ENCODE measurements at places on chromosomes 1 and 21. TPM values are rescaled to one million over a fixed set of nuclear protein-coding genes. Genes with fewer than 3 reads are reported as not detected.
A peak's percentile ranks its signal among the peaks of the same experiment; 100 is the strongest.

- no peaks in the 10 kb centered on the region for H3K36me3 ChIP-seq
- no peaks in the 10 kb centered on the region for H3K4me1 ChIP-seq
- H3K27ac ChIP-seq, result no peak overlapping the region
- no peak for DNase-seq
Observed at GRCh38 chr1:41536361-41536802, 51.9 kb upstream of the EDN2 start.

GRCh38 chr1:63648689-63649088, 55.5 kb downstream of the PGM1 start:
- peaks cover 22% of the 10 kb centered on the region for H3K36me3 ChIP-seq
- DNase-seq, result no peak
- no peaks in the 10 kb centered on the region for H3K4me1 ChIP-seq

- DNase-seq, result no peak
- H3K4me3 ChIP-seq, result no peak overlapping the region
- H3K27me3 ChIP-seq, result peaks cover 10% of the 10 kb centered on the region
- no peaks in the 10 kb centered on the region for H3K36me3 ChIP-seq
Observed at GRCh38 chr1:47765236-47765635, 231.9 kb downstream of the TRABD2B start.

DNA sequence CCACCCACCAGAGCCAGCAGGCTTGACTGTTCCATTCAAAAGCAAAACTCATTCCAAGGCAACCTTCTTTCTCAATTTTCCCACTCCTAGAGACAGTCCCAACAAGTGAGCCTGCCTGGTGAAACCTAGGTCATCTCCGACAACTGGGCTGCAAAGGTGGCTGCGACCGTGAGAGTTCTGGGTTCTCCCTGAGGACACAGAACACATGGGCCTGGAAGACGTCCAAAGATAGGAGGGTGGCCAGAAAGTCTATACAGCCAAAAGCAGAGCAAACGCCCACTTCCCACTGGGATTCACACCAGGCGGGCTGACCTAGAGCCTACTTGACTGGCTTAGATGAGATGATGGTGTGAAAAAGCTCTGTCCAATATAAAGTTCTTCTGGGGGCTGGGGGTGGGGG, 90.2 kb upstream of the GRIK3 start:
- H3K36me3 ChIP-seq, result no peaks in the 10 kb centered on the region
- DNase-seq, result no peak
- no peaks in the 10 kb centered on the region for H3K4me1 ChIP-seq
- H3K27me3 ChIP-seq, result peaks cover 33% of the 10 kb centered on the region
- no peak overlapping the region for H3K4me3 ChIP-seq

- no peaks in the 10 kb centered on the region for H3K36me3 ChIP-seq
- H3K4me3 ChIP-seq, result no peak overlapping the region
- H3K4me1 ChIP-seq, result no peaks in the 10 kb centered on the region
- DNase-seq, result no peak
- no peaks in the 10 kb centered on the region for H3K27me3 ChIP-seq
- H3K27ac ChIP-seq, result no peak overlapping the region
Observed at GRCh38 chr1:15299179-15299578, 52.2 kb downstream of the FHAD1 start.

DNA sequence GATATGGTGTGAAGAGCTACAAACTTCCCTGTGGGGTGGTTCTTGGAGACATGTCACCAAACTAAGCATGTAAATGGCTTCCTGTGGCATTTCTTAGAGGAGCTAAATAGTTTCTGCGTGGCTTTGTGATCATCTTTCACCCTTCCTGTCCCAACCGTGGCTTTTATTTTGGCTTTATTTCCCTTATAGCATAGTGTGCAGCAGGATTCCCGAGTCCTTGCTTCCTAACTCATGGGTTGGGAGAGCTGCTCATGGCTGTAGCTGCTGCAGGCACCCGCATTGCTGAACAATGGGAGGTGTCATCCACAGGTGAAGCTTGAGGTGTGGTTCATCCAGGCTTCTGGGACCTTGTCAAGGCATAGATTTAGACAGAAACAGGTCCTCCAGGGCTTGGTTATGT, 192.0 kb downstream of the SDCCAG8 start:
- no peaks in the 10 kb centered on the region for H3K27me3 ChIP-seq
- H3K36me3 ChIP-seq, result no peaks in the 10 kb centered on the region
- H3K4me3 ChIP-seq, result no peak overlapping the region
- H3K27ac ChIP-seq, result no peak overlapping the region
- DNase-seq, result no peak
- H3K4me1 ChIP-seq, result no peaks in the 10 kb centered on the region

- H3K4me3 ChIP-seq, result no peak overlapping the region
- no peaks in the 10 kb centered on the region for H3K36me3 ChIP-seq
- no peak overlapping the region for H3K27ac ChIP-seq
- no peaks in the 10 kb centered on the region for H3K4me1 ChIP-seq
- peaks cover 25% of the 10 kb centered on the region for H3K27me3 ChIP-seq
Observed at GRCh38 chr1:36782785-36783184, 251.5 kb downstream of the GRIK3 start.

DNA sequence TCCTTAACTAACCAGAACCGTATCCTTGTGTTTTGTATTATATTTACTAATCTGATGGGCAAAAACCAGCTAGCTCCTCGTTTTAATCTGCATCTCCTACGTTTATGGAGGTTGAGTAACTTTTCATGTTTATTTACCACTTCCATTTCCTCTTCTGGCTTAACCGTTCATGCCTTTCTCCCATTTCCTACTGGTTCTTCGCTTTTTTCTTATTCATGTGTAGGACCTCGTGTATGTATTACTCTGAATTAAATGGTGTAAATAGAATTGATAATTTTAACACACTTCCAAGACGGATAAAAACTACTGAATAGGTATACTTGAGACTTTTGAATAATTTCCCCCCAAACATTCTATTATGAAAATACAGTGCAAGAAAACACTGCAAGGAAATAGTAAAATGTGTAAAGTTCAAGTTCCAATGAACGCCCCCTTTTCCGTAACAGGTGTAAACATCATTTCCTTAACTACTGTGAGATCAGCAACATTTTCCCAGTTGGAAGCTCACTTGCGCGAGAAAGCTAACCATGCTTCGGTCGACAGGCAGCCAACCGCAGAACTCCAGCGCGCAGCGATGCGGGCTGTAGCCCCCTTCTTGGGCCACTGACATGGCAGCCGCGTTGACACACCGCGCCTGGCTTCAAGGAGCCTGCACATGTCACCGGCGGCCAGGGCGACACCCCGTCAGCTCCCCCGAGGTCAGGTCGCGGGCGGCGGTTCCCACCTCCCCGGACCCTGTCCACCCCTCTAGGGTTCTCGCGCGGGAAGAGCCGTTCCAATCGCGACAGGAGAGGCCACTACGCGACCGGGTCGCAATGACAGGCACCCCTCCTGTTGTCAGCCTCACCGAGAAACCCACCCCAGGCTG, 816 bp downstream of the EDEM3 start:
- no peaks in the 10 kb centered on the region for H3K27me3 ChIP-seq
- peak overlapping the region; percentile 98 for H3K4me3 ChIP-seq
- peaks cover 25% of the 10 kb centered on the region for H3K4me1 ChIP-seq
- peak; percentile 42 for DNase-seq
- H3K36me3 ChIP-seq, result no peaks in the 10 kb centered on the region

GRCh38 chr1:41766546-41766945, 152.2 kb downstream of the HIVEP3 start:
- no peaks in the 10 kb centered on the region for H3K27me3 ChIP-seq
- no peak for DNase-seq
- H3K27ac ChIP-seq, result no peak overlapping the region
- no peak overlapping the region for H3K4me3 ChIP-seq
- H3K36me3 ChIP-seq, result no peaks in the 10 kb centered on the region

GRCh38 chr1:71785000-71785399, 497.3 kb downstream of the NEGR1 start:
- H3K4me1 ChIP-seq, result no peaks in the 10 kb centered on the region
- no peaks in the 10 kb centered on the region for H3K27me3 ChIP-seq
- no peak for DNase-seq

- H3K4me3 ChIP-seq, result no peak overlapping the region
- H3K27ac ChIP-seq, result no peak overlapping the region
Observed at GRCh38 chr1:166699613-166700012, 139.7 kb upstream of the POGK start.

GRCh38 chr1:214913966-214914365, 168.6 kb upstream of the KCNK2 start:
- DNase-seq, result no peak
- no peaks in the 10 kb centered on the region for H3K4me1 ChIP-seq
- no peaks in the 10 kb centered on the region for H3K36me3 ChIP-seq
- H3K4me3 ChIP-seq, result no peak overlapping the region
- H3K27me3 ChIP-seq, result no peaks in the 10 kb centered on the region
- no peak overlapping the region for H3K27ac ChIP-seq

GRCh38 chr21:38768471-38769063, 37.2 kb upstream of the ETS2 start:
- no peaks in the 10 kb centered on the region for H3K36me3 ChIP-seq
- DNase-seq, result no peak
- H3K4me3 ChIP-seq, result no peak overlapping the region
- no peaks in the 10 kb centered on the region for H3K27me3 ChIP-seq
- H3K27ac ChIP-seq, result no peak overlapping the region
- H3K4me1 ChIP-seq, result peaks cover 10% of the 10 kb centered on the region

- no peak for DNase-seq
- no peak overlapping the region for H3K4me3 ChIP-seq
- no peaks in the 10 kb centered on the region for H3K27me3 ChIP-seq
- H3K4me1 ChIP-seq, result no peaks in the 10 kb centered on the region
- H3K36me3 ChIP-seq, result no peaks in the 10 kb centered on the region
Observed at GRCh38 chr1:106344494-106344893, 712.0 kb upstream of the PRMT6 start.

DNA sequence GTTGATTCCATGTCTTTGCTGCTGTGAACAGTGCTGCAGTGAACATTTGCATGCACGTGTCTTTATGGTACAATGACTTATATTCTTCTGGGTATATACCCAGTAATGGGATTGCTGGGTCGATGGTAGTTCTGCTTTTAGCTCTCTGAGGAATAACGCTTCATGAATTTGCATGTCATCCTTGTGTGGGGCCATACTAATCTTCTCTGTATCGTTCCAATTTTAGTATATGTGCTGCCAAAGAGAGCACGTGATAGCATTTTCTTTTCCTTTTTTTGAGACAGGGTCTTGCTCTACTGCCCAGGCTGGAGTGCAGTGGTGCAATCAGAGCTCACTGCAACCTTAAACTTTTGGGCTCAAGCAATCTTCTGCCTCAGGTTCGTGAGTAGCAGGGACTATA, 24.9 kb upstream of the MAP1LC3C start:
- no peaks in the 10 kb centered on the region for H3K36me3 ChIP-seq
- no peak overlapping the region for H3K4me3 ChIP-seq
- DNase-seq, result no peak
- peaks cover 31% of the 10 kb centered on the region for H3K27me3 ChIP-seq
- H3K27ac ChIP-seq, result no peak overlapping the region
- no peaks in the 10 kb centered on the region for H3K4me1 ChIP-seq

- no peaks in the 10 kb centered on the region for H3K36me3 ChIP-seq
- H3K4me1 ChIP-seq, result peaks cover 9% of the 10 kb centered on the region
- no peak for DNase-seq
- no peaks in the 10 kb centered on the region for H3K27me3 ChIP-seq
- no peak overlapping the region for H3K27ac ChIP-seq
Observed at GRCh38 chr1:42002220-42002619, 83.5 kb upstream of the HIVEP3 start.

GRCh38 chr1:80926531-80926930, 874.2 kb upstream of the ADGRL2 start:
- H3K4me3 ChIP-seq, result no peak overlapping the region
- H3K27ac ChIP-seq, result no peak overlapping the region
- H3K27me3 ChIP-seq, result no peaks in the 10 kb centered on the region
- H3K4me1 ChIP-seq, result no peaks in the 10 kb centered on the region
- DNase-seq, result no peak

GRCh38 chr1:94622757-94623156, 81.2 kb upstream of the F3 start:
- peak; percentile 95 for DNase-seq
- H3K4me3 ChIP-seq, result peak overlapping the region; percentile 41
- no peaks in the 10 kb centered on the region for H3K27me3 ChIP-seq
- peak overlapping the region; percentile 99 for H3K27ac ChIP-seq

- peak overlapping the region; percentile 67 for H3K27ac ChIP-seq
- H3K4me3 ChIP-seq, result peak overlapping the region; percentile 65
- peaks cover 47% of the 10 kb centered on the region for H3K4me1 ChIP-seq
- DNase-seq, result peak; percentile 45
- no peaks in the 10 kb centered on the region for H3K27me3 ChIP-seq
- H3K36me3 ChIP-seq, result no peaks in the 10 kb centered on the region
Observed at GRCh38 chr1:2132222-2133038, 62.1 kb downstream of the FAAP20 start.

- no peak overlapping the region for H3K4me3 ChIP-seq
- no peak for DNase-seq
- no peaks in the 10 kb centered on the region for H3K27me3 ChIP-seq
Observed at GRCh38 chr21:19565587-19565986, 1162.0 kb upstream of the TMPRSS15 start.

GRCh38 chr1:176938375-176938774, 226.1 kb downstream of the ASTN1 start:
- H3K27me3 ChIP-seq, result peaks cover 11% of the 10 kb centered on the region
- DNase-seq, result no peak
- H3K4me1 ChIP-seq, result no peaks in the 10 kb centered on the region
- no peaks in the 10 kb centered on the region for H3K36me3 ChIP-seq
- H3K4me3 ChIP-seq, result no peak overlapping the region
- no peak overlapping the region for H3K27ac ChIP-seq

DNA sequence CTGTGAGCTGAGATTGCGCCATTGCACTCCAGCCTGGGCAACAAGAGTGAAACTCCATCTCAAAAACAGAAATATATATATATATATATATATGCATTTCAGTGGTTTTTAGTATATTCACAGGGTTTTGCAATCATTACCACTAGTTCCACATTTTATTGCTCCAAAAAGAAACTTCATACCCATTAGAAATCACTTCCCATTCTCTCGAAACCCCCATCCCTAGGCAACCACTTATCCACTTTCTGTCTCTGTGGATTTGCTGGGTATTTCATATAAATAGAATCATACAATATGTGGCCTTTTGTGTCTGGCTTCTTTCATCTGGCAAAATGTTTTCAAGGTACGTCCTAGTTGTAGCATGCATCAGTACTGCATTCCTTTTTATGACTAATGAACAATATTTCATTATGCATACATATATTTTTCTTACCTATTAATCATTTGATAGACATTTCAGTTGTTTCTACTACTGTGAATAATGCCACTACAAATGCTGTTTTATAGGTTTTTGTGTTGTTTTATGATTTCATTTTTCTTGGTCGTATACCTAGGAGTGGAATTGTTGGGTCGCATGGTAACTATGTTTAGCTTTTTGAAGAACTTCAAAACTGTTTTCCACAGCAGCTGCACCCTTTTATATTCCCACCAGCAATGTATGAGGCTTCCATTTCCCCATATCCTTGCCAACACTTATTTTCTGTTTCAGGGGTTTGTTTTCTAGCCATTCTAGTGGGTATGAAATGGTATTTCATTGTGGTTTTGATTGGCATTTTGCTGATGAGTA, 95.9 kb downstream of the PHTF1 start:
- no peaks in the 10 kb centered on the region for H3K36me3 ChIP-seq
- H3K27ac ChIP-seq, result no peak overlapping the region

GRCh38 chr1:192363177-192363576, 46.4 kb downstream of the RGS21 start:
- DNase-seq, result no peak
- H3K27me3 ChIP-seq, result no peaks in the 10 kb centered on the region
- H3K4me1 ChIP-seq, result no peaks in the 10 kb centered on the region
- H3K27ac ChIP-seq, result no peak overlapping the region
- no peaks in the 10 kb centered on the region for H3K36me3 ChIP-seq

GRCh38 chr1:94971491-94971924, 44.6 kb upstream of the CNN3 start:
- 0 out of 2 replicates have a peak, but pooled peaks cover 4% of the 10 kb centered on the region for H3K4me1 ChIP-seq
- H3K27me3 ChIP-seq, result no peaks in the 10 kb centered on the region
- no peak for DNase-seq
- no peaks in the 10 kb centered on the region for H3K36me3 ChIP-seq
- H3K4me3 ChIP-seq, result no peak overlapping the region

The S1PR1 gene
- 0.15 TPM for total RNA-seq

The APOBEC4 gene
- total RNA-seq, result not detected

The KCND3 gene
- not detected for total RNA-seq

The DMBX1 gene
- total RNA-seq, result 0.79 TPM

The EXTL1 gene
- total RNA-seq, result 0.13 TPM
